Amygdala (tissue), 56 donors: ENCODE measurements at places on chromosomes 16 and 17.

DNA sequence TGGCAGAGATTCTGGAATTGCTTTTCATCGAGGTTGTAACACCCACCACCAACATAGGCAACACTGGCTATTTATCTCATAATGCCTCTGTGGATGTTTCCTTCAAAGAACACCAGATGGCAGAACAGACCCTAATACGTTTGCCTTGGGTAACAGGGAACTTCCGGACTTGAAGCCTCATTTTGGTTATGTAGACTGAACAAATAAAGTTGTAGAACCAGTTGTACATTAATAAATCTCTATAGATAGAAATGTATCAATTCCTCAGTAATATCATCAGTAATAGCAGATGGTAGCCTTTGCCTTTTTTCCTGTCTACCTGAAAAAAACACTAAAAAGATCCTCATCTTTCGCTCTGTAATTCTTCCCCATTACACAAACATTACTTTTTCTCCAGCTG is 25.9 kb upstream of the APOH start:
- DNase-seq, result no peak

- DNase-seq, result peak; percentile 47
Observed at GRCh38 chr17:35804658-35805192, 4.6 kb upstream of the TAF15 start.

DNA sequence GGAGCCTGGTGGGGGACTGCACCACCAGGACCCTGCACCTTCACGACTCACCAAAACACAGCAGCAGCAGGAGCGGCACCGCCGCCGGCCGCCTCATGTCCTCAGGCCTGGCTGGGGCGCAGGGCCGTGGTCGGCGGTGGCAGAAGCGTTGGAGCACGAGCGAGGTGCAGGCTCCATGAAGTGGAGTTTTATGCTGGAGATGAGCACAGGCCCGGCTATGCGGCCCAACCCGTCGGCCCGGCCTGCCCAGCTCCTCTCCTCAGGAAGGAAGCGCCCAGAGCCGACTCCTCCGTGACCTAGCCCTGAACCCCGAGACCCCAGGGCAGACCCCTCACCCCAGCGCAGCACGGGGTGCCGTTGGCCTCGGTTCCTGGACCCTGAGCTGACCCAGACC is at the start of gene PRSS27:
TSS of gene PRSS27 (minus strand) at position 161 of the 394 bp plus-strand sequence. CDS start at position 97, 64 bp downstream.
- no peak for DNase-seq

GRCh38 chr17:19539040-19539399 is 5.4 kb downstream of the SLC47A1 start:
- peak; percentile 30 for DNase-seq

- DNase-seq, result no peak
Observed at GRCh38 chr16:78538919-78539318, 439.5 kb downstream of the WWOX start.
